ENCODE measurements at places on chromosomes 2 and 18. TPM values are rescaled to one million over a fixed set of nuclear protein-coding genes. Genes with fewer than 3 reads are reported as not detected.

GRCh38 chr18:22250591-22250996 is 81.2 kb downstream of the GATA6 start:
- peak; percentile 69 for DNase-seq
- H3K4me1 ChIP-seq: peaks cover 15% of the 10 kb centered on the region
- H3K36me3 ChIP-seq: no peaks in the 10 kb centered on the region
- no peak overlapping the region for H3K4me3 ChIP-seq
- H3K27ac ChIP-seq: 0 out of 2 replicates have a peak overlapping the region, but pooled peaks have one; percentile 28

GRCh38 chr2:101096619-101097142 is 54.5 kb downstream of the TBC1D8 start:
- no peaks in the 10 kb centered on the region for H3K27me3 ChIP-seq
- no peak overlapping the region for H3K4me3 ChIP-seq
- peaks cover 4% of the 10 kb centered on the region for H3K36me3 ChIP-seq
- no peak overlapping the region for H3K27ac ChIP-seq
- DNase-seq: no peak

DNA sequence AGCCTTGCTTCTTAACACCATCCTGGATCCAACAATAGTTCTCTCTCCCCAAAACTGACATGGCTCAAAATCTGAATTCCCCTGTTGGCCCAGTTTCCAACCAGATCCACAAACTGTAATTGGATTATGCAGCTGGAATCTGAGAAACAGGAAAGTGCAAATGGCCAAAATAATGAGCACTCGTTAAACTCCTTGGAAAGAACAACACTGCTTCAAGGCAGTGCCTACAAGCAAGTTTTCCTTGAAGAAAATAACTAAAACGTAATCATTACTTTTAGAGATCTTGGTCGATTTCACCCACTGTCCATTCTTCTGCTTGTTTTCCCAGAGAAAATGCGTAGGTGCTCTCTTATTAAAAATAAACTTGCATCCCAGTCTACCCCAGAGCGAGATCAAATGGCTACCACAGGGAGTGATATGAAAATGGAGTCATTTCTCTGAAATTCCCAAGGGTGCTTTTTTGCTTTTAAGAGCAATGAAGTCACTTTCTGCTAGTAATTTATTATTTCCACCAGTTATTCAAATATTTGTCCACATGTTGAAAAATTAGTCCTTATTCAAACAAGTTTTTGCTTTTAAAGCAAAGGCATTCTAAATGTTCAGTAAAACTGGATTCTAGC is 264.2 kb downstream of the C1D start:
- no peak overlapping the region for H3K27ac ChIP-seq
- H3K4me3 ChIP-seq: no peak overlapping the region
- no peak for DNase-seq
- H3K27me3 ChIP-seq: no peaks in the 10 kb centered on the region
- no peaks in the 10 kb centered on the region for H3K4me1 ChIP-seq

DNA sequence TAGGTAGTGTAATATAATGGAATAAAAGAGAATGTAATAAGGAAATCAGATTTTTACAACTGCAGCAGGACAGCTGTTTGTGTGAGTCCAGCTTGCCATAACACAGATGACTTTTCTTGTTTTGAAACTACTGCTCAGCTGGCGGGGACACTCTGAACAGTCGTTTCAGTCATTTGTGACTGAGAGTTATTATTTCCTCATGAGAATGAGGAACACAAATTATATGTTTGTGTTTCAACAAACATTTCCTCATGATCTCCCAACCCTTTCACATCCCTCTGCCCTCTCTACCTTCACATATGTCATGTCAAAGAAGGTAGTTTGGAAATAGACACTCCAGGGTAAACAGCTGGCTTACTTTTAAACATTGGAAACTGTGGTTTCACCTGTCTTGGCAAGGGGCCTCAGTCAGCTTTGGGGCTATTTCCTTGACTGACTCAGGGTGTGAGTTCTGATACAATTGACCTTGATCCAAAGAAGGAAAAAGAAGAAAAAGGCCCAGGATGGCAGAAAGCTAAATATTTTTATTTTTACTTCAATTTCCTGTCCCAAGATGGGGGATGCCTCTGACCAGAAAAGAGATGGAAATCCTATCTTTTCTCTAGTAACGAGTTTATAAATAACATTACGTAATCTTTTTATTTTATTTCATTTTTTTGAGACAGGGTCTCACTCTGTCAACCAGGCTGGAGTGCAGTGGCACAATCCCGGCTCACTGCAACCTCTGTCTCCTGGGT is 593 bp downstream of the SP140L start:
- no peaks in the 10 kb centered on the region for H3K27me3 ChIP-seq
- peaks cover 19% of the 10 kb centered on the region for H3K4me1 ChIP-seq
- H3K27ac ChIP-seq: peak overlapping the region; percentile 58
- H3K4me3 ChIP-seq: peak overlapping the region; percentile 67

- no peaks in the 10 kb centered on the region for H3K27me3 ChIP-seq
- DNase-seq: no peak
- H3K4me1 ChIP-seq: peaks cover 11% of the 10 kb centered on the region
Measured at GRCh38 chr2:237724811-237725478, 73.6 kb upstream of the RBM44 start.

GRCh38 chr2:173555833-173556232 is 201.2 kb downstream of the CDCA7 start:
- no peak overlapping the region for H3K27ac ChIP-seq
- no peaks in the 10 kb centered on the region for H3K36me3 ChIP-seq

DNA sequence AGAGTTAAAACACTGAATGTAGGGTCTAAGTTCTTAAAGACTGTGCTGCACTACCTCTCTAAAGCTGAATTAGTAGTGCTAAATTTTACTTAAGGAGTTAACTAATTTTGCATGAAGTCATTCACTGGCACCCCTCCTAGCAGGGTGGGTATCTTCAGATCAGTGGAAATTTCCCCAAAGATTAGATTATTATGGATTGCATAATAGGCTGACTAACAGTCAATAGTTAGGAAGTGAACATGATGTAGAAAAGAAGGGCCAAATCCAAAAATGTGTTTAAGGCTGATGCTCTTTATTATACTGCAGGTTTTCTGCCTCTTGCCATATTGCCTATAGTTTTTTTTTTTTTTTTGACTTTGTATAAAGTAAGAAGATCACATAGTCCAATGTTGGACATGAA is 5.2 kb downstream of the ZNF638 start:
- no peak overlapping the region for H3K4me3 ChIP-seq
- peaks cover 25% of the 10 kb centered on the region for H3K36me3 ChIP-seq
- no peak for DNase-seq
- peaks cover 23% of the 10 kb centered on the region for H3K4me1 ChIP-seq
- no peaks in the 10 kb centered on the region for H3K27me3 ChIP-seq
- 0 out of 2 replicates have a peak overlapping the region, but pooled peaks have one; percentile 4 for H3K27ac ChIP-seq

DNA sequence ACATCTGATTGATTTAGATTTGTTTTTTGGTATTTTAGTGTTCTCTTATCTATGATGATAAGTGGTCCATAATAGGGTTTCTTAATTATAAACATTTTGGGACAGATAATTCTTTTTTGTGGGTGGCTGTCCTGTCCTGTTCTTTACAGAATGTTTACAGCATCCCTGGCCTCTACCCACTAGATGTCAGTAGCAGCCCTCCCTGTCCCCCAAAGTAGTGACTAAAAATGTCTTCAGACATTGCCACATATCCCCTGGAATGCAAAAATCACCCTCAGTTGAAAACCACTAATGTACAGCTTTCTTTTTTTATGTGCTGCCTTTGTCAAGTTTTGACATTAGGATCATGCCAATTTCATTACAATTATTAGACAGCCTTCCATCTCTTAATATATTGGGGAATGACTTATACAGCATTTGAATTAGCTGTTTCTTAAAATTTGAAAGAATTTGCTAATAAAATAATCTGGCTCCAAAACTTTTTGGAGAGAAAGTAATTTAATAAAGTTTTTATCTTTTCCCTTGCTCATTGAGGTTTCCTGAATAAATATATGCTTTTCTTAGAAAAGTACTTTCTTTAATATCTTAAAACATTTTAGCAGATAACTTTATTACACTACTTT is 19.5 kb downstream of the WIPF1 start:
- no peak for DNase-seq
- H3K4me1 ChIP-seq: no peaks in the 10 kb centered on the region
- H3K27me3 ChIP-seq: no peaks in the 10 kb centered on the region

DNA sequence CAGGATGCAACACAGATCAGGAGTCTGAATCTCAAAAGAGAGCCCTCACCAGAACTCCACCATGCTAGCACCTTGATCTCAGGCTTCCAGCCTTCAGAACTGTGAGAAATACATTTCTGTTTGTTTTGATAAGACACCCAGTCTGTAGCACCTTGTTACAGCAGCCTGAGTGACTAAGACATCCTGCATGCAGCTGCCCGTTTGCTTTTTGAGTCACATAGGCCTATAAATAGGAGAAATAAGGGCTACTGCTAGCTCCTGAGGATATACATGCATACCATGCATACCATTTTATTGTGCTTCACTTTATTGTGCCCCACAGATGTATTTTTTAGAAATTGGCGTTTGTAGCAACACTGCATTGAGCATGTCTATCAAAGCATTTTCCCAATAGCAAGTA is 337.8 kb downstream of the CDH2 start:
- H3K4me1 ChIP-seq: no peaks in the 10 kb centered on the region
- no peaks in the 10 kb centered on the region for H3K27me3 ChIP-seq
- no peak overlapping the region for H3K27ac ChIP-seq
- no peak overlapping the region for H3K4me3 ChIP-seq
- H3K36me3 ChIP-seq: no peaks in the 10 kb centered on the region

GRCh38 chr2:98907966-98908905 is 27.8 kb downstream of the CRACDL start:
- no peak overlapping the region for H3K4me3 ChIP-seq
- no peaks in the 10 kb centered on the region for H3K27me3 ChIP-seq
- peaks cover 17% of the 10 kb centered on the region for H3K4me1 ChIP-seq
- DNase-seq: no peak
- no peaks in the 10 kb centered on the region for H3K36me3 ChIP-seq

DNA sequence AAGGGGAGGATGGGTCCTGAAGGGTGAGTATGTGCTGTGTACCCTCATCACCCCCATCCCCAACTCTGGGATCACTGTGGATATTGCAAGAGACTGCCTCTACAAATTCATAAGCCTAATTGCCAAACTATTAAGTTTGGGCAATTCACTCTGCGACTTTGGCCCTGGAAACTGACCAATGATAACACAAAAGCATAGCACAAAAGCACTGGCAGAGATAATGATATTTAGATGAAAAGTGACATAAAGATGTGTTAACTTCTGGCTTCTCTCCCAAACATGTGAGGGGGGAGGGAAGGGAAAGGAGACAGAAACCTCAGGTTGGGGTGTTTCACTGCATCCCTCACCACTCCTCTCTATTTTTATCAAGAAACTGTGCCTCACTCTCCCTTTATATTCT is 150.3 kb downstream of the SATB2 start:
- H3K4me1 ChIP-seq: no peaks in the 10 kb centered on the region
- H3K27ac ChIP-seq: no peak overlapping the region
- no peaks in the 10 kb centered on the region for H3K36me3 ChIP-seq
- no peak overlapping the region for H3K4me3 ChIP-seq
- no peak for DNase-seq

DNA sequence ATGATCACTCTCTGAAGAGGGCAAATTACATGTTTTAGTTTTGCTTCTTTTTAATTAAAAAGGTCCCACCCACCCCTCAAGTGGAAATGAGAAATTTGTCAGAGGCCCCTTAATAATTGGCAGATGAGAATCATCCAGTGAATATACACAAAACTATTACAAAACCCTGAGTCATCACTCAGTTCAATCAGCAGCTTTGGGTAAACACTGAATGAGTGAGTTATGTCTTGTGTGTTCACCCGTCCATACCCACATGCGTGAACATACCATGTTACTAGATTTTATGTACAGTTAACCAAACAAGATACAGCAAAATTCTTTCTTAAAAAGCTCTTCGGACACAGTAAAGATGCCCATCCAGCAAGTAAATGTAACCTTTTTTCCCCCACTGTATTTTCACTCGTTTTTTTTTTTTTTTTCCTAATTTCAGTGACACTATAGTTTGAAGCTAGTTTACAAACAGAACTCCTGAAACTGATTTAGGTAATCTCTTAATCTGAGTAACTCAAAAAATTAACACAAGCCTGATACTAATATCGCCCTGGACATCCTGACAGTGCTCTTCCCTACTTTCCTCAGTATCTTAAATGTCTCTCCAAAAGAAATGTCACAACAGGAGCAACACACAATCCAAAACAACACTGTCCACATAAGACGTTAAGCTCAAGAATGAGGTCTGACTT is 1.4 kb downstream of the PSME4 start:
- peak; percentile 91 for DNase-seq
- H3K27me3 ChIP-seq: no peaks in the 10 kb centered on the region
- H3K4me3 ChIP-seq: peak overlapping the region; percentile 79
- H3K27ac ChIP-seq: peak overlapping the region; percentile 57
- H3K36me3 ChIP-seq: 0 out of 2 replicates have a peak, but pooled peaks cover under 1% of the 10 kb centered on the region

DNA sequence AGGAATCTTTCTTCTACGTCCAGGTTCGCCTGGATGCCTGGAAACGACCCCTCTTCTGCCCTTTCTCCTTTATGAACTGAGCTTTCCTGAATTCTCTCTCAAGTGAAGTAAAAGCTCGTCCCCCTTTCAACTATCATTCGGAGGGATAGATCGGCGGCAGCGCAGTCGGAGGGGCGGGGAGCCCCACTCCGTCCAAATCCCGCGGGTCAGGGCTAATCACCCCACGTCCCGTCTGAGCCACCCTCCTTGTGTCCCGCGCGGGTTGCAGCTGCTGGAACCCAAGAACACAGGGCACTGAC is 367 bp downstream of the FBXO48 start:
- no peak for DNase-seq
- peaks cover 17% of the 10 kb centered on the region for H3K4me1 ChIP-seq
- peak overlapping the region; percentile 76 for H3K4me3 ChIP-seq
- H3K27ac ChIP-seq: peak overlapping the region; percentile 31
- H3K36me3 ChIP-seq: no peaks in the 10 kb centered on the region

GRCh38 chr2:124559236-124559635 is 534.1 kb downstream of the CNTNAP5 start:
- H3K36me3 ChIP-seq: no peaks in the 10 kb centered on the region
- no peak overlapping the region for H3K4me3 ChIP-seq
- no peaks in the 10 kb centered on the region for H3K4me1 ChIP-seq
- DNase-seq: no peak

GRCh38 chr2:64101141-64101591 is 43.1 kb downstream of the PELI1 start:
- no peaks in the 10 kb centered on the region for H3K27me3 ChIP-seq
- H3K27ac ChIP-seq: no peak overlapping the region

MC4R gene
- total RNA-seq: not detected

NR4A2 gene
- total RNA-seq: 2.3 TPM

TEX44 gene
- total RNA-seq: not detected

PAIP2B gene
- total RNA-seq: 6.1 TPM

EFHD1 gene
- 15.0 TPM for total RNA-seq
